Hippocampal formation (tissue), 2 donors: ENCODE measurements at places on chromosomes 1 and 21.

DNA sequence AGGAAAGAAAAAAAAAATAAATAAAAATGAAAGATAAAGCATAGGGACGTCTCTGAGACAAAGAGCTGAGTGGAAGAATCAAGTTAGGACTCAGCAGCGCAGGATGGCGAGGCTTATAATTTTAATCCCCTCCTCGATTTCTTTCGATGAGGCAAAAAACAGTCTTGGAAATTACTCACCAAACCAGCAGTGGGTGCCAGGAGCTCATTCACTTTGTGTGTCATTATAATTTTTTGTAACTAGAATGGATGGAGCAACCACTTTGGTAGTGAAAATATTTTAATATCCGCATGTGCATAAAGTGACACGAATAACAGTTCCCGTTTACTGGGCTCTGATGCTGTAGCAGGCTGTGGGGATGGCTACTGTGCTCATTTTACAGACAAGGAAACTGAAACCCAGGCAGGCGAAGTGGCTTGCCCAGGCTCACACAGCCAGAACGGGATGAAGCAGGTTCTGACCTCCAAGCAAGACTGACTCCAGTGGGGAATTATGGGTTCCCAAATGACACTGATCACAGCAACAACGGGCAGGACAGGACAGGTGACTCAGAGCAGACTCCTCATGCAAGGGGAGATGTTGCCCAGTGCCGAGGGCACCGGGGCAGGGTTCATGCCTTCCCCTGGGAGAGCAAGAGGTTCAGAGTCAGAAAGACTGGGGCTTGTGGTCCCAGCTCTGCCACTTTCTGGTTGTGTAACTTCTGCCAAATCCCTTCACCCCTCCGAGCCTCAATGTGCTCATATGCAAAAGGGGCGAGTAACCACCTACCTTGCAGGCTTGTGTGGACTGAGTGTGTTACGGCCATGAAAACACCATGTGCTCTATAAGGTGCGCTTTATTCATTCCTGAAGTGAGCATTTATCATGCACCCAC lies 63.6 kb downstream of the RUNX3 start:
- DNase-seq = no peak

DNA sequence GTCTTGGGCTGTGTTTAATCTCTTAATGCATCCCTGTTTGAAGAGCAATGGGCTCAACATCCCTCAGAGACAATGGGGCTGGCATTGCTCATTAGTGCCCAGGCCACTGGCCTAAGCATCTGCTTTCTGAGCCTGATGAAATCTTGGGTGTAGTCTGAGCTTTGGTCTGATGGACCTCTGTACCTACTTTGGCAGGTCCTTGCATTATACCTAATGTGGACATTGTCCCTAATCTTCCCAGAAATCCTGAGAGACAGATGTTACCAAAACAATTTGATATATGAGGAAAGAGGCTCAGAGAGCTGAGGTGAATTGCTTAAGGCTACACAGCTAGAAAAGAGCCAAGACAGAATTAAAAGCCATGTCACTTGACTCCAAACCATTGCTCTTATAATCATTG lies 95.0 kb downstream of the PTPRU start:
- no peak for DNase-seq

- no peak for DNase-seq
Measured at GRCh38 chr1:51504806-51505525, 14.1 kb downstream of the EPS15 start.

DNA sequence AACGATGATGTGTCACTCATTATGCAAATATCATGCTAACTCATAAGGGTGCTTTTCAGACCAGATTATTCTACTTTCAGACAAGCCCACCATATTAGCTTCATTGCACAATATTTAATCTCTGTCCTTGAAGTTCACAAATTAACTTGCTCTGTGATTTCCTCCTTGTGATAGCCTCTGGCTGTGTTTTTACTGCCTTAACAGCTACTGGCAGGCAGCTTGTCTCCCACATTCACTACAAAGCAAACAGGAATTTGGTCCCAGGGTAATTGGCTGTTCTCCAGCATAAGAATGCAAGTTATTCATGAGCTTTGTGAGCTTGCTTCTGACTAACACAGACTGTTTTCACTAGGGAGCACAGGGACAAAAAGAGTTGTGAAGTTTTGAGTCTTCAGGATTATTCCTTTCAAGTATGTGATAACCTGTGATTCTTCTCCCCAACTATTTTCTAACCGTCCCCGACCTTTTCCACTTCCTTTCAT lies 87.9 kb upstream of the HMCN1 start:
- peak; percentile 61 for DNase-seq

DNA sequence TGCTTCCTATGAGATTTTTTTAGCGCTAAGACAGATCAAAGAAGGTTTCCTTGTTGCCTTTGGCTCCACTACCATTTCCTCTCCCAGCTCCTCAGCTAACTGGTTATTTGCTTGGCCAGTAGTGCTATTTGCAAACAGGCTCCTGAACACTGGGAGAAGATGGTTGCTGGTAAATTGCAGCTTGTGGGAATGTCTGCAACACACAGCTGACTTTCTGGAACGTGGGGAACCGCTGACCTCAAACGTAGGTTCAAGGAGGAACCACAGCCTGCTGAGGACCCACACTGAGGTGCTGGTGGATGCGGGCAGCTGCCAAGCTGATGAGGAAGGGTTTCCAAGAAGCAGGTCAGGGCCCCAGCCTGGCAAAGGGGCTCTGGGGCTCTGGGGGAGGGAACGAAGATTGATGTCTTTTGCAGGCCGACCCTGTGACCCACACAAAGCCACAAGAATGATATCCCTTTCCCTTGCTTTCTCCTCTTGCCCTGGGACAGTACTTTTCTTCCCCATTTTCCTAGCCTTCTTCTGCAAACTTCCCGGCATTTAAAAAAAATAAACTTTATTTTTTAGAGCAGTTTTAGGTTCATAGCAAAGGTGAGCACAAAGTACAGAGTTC lies 24.8 kb downstream of the GNG4 start:
- DNase-seq = no peak

DNA sequence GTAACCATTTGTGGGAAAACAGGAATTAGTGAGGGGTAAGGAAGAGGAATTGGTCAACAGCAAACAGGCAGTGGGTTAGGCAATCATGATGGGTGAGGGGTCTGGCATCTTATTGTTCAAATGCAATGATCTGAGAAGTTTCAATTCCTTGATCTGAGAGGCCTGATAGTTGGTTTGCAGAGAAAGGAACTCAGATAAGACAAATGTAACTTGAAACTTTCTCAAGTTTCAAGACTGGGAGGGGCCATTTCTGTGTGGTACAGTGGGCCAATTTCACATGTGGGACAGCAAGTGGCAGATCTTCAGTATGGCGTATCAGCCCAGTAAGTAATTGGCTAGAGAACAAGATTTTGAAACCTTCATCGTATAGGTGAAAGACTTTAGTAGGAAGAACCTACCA lies 102.5 kb downstream of the XPR1 start:
- DNase-seq = no peak

- DNase-seq = no peak
Measured at GRCh38 chr1:96048572-96049212, 672.9 kb upstream of the PTBP2 start.

DNA sequence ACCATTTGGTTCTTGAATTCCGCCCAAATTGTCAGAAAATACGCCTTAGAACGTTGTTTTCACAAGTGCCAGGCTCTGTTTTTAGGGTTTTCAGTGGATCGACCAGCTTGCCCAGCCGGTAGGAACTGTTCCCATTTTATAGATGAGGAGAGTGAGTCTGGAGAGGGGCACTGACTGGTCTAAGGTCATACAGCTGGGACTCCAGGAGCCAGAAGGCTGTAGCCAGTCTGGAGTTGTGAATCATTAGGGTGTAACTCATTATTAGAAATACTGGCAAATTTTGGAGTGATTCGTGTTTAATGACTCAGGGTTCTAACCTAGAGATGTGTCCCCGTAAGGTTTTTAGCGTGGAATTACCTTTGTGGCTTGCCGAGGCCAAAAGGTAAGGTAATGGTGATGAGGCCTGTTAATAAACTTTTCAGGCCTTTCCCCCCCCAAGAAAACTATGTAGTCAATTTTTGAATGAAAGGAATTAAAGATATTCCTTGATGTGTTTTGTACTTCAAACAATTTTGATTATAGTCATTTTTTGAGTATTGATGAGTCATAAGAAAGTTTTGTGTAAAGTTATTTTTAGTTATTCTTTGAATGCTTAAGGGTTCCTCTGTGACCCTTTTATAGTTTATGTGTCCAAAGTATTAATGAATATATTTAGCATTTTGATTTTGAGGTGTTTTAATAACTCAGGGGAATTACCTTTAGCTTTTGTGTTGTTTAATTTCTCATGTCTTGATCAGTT lies 2.1 kb downstream of the DYRK1A start:
- DNase-seq = no peak
